Activated gamma-delta T cell treated with anti-CD3 and anti-CD28 coated beads, Interleukin-2, amount 50 U/mL, for 16 hours (primary cell): ENCODE measurements at places on chromosomes 4 and X.
A peak's percentile ranks its signal among the peaks of the same experiment; 100 is the strongest.

GRCh38 chr4:163107754-163108153, 58.9 kb downstream of the NAF1 start:
- no peak for DNase-seq

GRCh38 chr4:20829617-20830357, 129.5 kb downstream of the PACRGL start:
- DNase-seq = no peak

DNA sequence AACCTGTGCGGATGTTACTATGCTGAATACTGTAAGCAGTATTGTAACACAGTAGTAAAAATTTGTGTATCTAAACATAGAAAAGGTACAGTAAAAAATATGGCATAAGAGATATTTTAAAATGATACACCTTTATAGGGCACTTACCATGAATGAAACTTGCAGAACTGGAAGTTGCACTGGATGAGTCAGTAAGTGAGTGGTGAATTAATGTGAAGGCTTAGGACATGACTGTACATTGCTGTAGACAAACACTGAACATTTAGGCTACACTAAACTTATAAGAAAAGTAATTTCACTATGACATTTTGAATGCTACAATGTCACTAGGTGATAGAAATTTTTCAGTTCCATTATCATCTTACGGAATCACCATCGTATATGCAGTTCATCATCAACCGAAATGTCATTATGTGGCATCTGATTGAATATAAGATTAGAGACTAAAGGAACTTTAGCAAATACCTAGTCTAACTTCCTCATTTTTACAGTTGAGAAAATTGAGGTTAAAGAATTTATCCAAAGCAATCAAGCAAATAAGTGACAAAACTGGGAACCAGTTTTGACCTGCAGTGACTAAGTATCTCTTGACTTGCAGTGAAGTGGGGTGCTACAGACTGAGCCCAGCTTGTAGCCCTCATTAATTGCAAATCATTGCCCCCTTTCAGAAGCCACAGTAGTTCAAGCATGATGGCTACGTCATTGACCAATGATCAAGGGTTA, 55.3 kb downstream of the EGF start:
- no peak for DNase-seq

DNA sequence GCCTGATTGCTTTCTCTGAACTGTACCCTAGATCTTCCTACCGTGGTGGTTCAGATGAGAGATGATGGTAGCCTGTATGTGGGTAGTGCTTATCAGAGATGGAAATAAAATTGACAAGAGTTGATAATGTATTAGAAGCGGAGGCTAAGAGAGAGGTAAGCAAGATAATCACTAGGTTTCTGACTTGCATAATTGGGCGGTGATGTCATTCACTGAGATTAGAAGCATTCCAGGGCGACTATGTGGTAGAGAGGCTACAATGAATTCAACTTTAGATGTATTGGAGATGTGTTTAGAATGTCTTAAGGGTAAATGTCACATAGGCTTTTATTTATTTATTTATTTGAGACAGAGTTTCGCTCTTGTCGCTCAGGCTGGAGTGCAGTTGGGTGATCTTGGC, 415 bp upstream of the TENM3 start:
- DNase-seq = no peak

DNA sequence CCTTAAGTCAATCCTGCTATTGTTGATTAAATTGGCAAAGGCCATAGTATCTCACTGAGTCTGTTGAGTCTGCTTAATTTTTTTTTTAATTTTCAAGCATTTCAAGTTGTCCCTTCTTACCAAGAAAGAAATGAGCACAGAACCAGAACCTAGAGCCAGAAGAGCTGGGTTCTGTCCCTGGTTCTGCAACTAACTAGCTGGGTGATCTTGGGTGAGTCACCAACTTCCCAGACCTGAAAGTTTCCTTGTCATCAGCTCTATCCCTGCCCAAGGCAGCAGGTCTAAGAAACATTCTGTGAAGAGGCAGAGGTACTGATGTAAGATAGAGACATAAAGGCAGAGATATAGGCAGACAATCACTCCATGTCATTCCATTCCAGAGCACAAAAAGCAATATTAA, 17.3 kb downstream of the TEC start:
- no peak for DNase-seq

GRCh38 chr4:82097504-82097903, 276.3 kb downstream of the HNRNPD start:
- no peak for DNase-seq

DNA sequence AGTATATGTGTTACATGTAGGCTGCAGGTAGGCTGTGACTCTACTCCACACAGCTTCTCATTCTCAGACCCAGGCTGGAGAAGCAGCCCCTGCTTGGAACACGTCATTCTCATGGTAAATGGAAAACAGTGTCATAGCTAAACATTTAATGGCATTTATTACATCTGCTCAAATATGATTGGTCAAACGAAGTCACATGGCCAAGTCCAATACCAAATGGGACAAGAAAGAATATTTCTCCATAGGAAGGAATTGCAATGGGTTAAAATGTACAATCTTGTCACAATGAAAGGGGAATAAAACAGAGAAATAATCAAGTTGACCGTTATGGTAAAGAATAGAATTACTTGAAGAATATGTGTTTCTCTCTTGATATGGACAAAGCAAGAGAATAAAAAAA, 198.6 kb downstream of the ANAPC10 start:
- no peak for DNase-seq

DNA sequence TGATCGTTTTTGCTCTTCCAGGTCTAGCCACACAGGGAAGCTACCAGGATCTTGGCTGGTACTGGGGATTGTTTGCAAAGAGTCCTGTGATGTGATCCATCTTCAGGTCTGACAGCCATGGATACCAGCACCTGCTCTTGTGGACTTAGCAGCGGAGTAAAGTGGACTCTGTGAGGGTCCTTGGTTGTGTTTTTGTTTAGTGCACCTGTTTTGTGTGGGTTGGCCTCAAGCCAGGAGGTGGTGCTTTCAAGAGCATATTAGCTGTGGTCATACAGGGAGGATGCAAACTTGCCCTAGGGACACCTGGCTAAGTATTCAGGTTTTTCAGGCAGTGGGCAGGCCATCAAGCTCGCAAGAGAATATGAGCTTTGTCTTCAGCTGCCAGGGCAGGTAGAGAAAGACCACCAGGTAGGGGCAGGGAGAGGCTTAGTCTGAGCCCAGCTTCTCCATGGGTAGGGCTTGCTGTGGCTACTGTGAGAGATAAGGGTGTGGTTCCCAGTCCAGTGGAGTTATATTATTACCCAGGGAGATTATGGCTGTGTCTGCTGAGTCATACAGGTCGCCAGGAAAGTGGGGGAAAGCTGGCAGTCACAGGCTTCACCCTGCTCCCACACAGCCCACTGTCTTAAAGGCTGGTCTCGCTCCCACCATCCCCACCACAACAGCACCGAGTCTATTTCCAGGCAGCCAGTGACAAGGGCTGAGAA, 293.7 kb downstream of the PCDH18 start:
- DNase-seq = no peak

GRCh38 chrX:28472926-28473325, 114.3 kb upstream of the IL1RAPL1 start:
- DNase-seq = no peak

DNA sequence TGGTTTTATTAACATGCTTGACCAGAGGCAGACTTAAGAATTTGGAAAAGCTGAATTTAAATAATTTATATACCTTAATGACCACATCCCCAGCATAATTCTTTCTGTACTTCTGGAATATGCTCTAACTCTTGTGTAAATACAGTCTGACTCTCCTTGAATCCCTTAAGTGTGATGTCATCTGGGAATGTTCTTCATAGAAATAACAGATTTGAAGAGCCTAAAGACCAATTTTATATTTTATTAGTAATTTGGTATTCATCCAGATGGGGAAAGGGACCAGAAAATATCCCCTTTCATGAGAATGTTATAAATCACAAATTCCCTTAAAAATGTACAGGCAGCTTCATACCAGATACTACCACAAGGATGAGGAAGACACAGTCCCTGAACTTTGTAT, 58.3 kb downstream of the KCNIP4 start:
- no peak for DNase-seq

- no peak for DNase-seq
These were observed 1028.2 kb downstream of the PCDH7 start for GRCh38 chr4:31748382-31748781.

- no peak for DNase-seq
These were observed 12.2 kb downstream of the UCP1 start for GRCh38 chr4:140556372-140557085.

DNA sequence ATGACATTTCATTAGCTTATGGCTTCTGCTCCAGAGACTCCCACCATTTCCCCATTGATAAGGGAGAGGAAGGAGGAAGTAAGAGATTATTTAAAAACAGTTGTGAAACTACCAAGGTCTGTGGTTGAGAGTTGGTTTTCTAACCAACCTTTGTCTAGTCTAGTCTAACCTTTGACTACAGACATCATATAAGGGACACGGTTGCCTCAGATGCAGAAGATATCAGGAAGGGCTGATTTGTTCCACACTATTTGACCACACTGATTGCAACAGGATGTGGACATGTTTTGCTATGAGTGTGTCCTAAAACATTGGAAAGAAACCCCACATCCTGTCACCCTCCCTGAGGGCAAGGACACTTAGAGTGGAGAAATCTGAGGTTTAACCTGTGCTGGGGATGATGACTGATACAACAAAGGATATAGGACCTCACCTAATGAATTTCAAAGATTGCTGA, 53.0 kb downstream of the COQ2 start:
- no peak for DNase-seq

DNA sequence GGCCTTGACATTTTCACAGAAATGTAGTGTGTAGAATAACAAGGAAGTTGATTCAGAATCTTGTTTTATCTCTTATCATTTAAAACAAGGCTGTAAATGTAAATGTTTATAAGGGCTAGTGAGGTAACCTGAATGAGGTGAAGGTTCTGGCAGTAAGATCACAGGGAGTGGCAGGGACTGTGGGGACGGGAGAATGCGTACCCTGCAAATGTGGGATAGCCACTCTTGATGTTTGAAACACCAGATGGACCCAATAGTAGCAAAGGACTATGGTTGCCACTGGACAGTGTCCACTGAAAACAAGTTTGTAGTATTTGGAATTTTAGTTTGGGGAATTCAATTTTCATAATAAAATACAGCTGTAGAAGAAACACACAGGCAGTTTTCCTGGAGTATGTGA, 155.3 kb downstream of the FHIP1A start:
- DNase-seq = no peak

GRCh38 chr4:970046-970745, 3.2 kb downstream of the DGKQ start:
- DNase-seq = peak; percentile 57

GRCh38 chrX:69914781-69915180, 135.0 kb downstream of the AWAT2 start:
- DNase-seq = no peak

DNA sequence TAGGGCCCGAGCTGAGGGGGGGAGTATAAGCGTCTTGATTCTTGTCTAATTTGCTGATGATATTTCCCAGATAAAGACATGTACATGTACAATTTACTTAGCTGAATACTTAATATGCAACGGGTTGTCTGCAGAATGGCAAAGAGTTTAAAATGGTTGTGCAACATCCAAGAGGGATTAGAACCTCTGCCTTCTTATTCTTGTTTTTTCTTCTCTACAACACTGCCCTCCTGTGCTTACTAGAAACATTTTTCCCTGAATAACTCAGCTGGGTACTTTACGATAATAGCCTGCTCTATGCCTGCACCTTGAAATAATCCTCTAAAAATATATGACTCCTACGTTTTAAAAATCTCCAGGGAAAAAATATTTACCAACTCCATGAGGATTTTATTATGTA, 41.8 kb downstream of the INTS12 start:
- DNase-seq = no peak

DNA sequence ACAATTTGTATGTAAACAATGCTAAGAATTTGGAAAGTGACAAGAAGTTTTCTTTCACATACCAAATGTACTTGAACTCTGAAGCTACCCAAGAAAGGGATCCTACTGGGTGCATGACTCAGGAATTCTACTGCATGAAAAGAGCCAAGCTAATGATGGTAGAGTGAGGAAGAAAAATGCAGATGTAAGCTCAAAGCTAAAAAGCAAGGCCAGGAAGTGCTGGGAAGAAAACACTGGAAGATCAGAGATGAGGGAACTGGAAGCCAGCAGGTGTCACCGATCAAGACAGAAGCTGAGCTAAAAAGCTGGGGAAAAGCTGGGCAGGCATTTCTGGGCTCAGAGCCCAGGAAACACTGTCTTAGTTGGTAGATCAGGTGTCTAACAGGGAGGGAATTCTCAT, 449.1 kb downstream of the NKX6-1 start:
- no peak for DNase-seq

- DNase-seq = no peak
These were observed 13.7 kb downstream of the ZBTB33 start for GRCh38 chrX:120264341-120264740.

DNA sequence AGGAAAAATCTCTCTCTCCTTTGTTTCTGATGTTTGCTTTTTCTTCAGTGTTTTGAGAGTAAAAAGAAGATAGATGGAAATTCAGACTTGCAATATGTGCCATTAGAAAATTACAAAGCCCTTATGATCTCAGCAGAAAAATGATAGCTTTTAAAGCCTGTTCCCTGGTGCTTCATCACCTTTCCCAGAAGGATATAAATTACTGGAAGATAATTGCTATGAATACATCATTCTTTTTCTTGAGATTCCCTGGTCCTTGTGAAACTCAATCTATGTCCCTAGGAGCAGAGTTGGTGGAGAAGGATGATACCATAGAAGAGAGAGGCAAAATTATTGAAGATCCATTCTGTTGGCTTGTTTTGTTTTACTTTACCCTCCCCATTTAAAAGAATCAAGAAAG, 86.5 kb downstream of the GLRA3 start:
- DNase-seq = no peak

DNA sequence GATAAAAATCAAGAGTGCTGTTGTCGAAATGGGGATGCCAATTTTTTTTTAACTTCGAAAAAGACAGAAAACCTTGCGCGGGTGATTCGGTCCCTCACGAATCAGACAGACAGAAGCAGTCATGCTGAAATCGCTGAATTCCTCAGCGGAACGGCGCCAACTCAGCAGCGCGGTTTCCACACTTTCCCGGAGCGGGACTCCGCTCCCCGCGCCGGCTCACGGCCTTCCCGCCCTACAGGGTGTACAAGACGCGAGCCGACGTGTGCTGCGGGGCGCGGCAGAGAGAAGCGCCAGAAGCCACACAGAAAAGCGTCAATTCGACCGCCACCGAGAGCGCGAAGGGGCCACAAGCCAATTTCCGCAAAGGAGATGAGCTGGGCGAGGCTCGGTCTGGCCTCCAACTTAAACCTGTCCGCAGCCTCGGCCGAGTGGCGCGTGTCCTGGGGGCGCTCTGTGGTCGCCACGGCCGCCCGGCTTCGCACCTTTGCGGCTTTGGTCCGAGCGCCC, 1.3 kb downstream of the NEXMIF start:
- DNase-seq = no peak

DNA sequence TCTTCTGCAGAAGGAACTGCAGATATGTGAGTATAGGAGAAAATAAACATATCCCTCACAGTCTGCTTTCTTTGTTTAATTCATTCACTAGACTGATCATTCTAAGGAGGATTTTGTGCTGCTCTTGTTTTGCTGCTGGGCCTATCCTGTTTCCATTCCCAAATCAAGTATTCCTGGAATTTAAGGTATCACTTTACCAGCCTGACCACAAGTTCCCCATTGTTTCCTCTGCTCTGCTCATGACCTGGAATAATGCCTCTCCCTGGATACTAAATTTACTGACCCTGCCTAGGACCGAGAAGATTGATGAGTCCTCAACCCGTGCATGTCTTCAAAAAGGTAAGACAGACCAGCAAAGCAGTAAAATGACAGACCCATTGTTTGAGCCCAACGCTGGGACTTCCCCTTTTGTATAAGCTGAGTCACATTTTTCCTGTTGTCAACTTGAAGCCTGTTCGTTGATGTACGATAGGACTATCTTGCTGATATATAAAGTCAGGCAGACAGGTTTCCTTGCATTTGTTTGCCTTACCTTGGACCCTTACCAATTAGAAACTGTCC, 85.5 kb upstream of the TET2 start:
- peak; percentile 1 for DNase-seq
